SIG-M5 (cell line): ENCODE measurements at places on chromosomes 4 and X.

GRCh38 chrX:105695451-105695850 is 126.9 kb upstream of the NRK start:
- DNase-seq: no peak

DNA sequence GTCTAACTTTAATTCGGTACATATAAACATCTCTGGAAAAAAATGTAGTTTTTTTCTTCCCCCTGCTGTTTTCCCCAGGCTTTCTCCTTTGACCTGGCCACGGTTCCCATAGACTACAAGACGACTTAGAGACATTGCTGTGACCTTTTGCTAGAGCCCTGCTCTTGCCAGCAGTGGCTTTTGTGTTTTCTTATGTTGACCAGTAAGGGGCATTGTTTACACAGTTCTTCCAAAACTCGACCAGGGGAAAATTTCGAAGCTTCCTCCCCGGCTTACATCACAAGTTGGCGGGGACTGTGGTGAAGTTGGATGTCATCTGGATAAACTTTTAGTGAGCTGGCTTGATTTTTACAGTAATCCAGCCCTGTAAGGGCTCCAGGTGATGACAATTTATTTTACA is 9.3 kb downstream of the CCDC160 start:
- DNase-seq: no peak

DNA sequence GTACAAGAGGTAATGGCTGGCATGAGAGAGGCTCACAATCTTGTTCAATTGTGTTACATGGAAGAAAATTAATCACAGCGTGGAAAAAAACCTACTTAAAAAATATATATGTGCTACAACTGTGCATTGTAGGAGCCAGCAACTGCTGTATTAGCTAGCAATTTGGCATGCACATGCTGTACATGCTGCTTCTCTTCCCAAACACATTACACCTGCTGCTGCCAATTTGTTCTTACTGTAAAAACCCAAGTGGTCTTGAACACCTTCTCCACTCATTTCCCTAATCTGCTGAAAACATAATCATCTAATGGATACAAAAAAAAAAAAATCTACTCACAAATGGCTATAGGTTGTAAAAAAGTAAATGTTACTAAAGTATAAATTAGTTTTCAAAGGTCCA is 264.2 kb downstream of the INPP4B start:
- DNase-seq: no peak

DNA sequence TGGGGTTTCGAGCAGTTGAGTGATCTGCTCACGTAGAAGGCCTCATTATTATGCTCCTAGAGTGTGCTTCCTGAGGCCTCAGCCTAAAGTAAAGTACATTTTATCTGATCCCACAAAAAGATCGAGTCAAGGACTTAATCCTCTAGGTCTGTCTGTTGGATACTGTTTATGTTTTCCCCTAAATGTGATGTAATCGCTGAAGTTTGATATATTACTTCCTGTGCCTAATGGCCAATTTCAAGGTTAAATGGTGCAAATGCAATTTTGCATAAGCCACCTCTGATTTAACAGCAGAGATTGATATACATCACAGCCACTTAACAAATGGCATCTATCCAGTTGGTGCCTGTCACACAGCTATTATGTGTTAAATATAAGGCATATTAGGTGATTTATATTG is 19.4 kb upstream of the SERTM2 start:
- no peak for DNase-seq

- no peak for DNase-seq
Observed at GRCh38 chrX:46662188-46662958, 88.8 kb downstream of the CHST7 start.

DNA sequence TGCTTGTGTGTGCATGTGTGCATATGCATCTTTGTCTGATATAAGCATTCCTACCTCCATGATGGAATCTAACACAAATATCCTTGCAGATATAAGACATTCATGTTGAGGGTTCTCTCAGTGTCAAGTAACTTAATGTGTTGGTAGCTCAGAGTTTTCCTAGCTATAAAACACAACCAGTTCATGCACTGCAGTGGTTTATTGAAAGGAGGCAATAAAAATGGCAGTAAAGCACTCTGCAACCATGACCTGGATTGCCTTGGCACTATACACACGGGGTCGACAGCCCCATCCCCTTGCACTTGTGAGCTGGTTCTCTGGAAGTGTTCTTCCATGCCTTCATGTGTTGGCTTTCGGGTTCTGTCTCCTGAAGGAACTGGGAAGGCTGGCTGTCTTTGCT is 38.9 kb downstream of the GPC4 start:
- no peak for DNase-seq

DNA sequence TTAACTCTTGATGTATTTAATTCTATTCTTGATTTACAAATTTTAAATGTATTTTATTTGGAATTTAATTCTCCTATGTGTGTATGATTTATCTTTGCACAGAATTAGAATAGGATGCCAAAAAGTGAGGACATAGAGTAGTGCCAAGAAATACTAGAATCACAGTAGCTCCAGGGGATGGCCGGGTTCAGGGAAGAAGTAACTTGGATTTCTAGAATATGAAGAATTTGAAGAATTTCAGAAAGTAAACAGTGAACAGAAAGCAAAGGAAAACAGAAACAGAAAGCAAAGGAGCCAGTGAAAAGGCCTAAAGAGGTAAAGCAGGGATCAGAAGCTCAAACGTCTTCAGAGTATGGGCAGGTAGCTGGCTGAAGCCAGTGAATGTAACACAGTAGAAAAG is 1187.6 kb downstream of the RPA4 start:
- DNase-seq: no peak
